ENCODE measurements at places on chromosomes 4 and X.

GRCh38 chrX:139826065-139827044, 106.5 kb downstream of the ATP11C start:
- DNase-seq = no peak

GRCh38 chr4:60579335-60579734, 620.8 kb upstream of the ADGRL3 start:
- no peak for DNase-seq

- DNase-seq = no peak
Observed at GRCh38 chr4:20652226-20652885, 47.9 kb upstream of the PACRGL start.

DNA sequence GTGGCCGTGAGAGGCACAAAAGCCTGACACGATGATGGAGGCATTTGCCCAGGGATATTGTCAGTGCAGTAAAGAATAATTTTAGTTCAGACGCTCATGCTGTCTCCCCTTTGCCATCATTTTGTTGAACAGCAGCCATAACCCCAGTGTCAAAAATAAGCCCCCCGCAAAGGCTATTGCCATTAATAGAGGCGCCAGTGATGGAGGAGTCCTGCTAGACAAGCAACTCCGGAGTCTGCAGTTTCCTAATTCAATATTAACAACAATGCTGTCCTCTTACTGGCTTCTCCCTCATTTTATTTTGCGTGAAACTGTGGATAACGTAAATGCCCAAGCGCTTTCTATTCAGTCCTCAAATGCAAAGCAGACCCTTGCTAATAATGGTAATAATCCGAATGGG, 603 bp upstream of the SMS start:
- DNase-seq = no peak

GRCh38 chr4:13538427-13538973, 5.8 kb downstream of the NKX3-2 start:
- DNase-seq = no peak

DNA sequence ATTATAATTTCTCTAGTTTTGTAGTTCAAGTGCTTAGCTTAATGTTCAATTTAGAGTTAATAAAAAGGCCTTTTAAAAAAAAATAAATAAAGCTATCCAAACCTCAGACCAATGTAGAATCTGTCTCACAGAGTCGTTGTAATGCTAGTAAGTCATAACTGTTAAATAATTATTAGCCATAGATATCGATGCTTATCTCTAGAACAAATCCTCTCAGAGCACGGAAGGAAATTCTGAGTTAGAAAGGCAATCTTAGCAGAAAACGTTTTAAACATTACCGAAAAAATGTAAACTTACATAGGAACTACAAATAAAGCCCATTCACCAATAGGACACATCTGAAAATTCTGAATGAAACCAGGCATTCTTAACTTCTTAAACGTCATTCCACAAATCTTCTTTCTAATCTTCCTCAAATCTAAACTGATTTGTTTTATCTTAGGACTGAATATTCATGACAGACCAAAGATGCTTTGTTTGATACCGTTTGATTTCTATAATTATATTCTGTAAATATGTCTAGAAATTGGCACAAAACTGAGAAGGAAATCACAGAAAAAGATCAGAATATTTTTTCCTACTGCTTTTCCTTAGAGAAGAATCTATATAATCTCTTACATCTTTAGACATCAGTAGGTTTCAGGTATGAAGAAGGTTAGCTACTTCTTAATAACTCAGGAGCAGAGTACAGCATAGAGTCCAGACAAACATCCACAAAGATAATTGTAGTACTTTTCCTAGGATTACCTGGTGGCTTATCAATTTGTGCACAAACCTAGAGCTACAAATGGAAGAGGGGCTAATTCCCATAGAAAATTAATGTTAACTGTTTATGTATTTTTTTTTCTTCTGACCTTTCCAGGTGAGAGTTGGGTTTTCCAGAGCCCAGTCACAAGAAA, 140.7 kb downstream of the BTC start:
- DNase-seq = no peak

GRCh38 chr4:159212675-159213293, 109.9 kb downstream of the RAPGEF2 start:
- DNase-seq = no peak

GRCh38 chr4:126046081-126046614, 731.4 kb downstream of the FAT4 start:
- no peak for DNase-seq

- no peak for DNase-seq
Observed at GRCh38 chr4:150960818-150961217, 54.3 kb downstream of the LRBA start.

DNA sequence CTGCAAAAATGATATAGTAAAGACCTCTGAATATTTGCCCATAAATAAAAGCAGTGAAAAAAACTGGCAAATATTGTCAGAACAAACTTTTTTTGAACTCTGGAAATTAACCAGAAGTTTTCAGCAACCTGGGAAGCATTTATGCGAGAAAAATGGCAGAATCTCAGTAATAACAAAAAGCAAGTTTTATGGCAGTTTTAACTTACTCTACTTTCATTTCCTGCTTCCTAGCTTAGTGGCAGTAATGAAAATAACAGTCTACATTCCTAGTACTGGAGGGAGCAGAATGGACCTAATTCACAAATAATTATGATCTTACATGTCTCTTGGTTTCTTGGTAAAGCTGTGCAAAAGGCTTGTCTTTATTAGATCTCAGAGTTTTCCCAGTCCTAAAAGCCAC, 460.1 kb downstream of the NAF1 start:
- no peak for DNase-seq

DNA sequence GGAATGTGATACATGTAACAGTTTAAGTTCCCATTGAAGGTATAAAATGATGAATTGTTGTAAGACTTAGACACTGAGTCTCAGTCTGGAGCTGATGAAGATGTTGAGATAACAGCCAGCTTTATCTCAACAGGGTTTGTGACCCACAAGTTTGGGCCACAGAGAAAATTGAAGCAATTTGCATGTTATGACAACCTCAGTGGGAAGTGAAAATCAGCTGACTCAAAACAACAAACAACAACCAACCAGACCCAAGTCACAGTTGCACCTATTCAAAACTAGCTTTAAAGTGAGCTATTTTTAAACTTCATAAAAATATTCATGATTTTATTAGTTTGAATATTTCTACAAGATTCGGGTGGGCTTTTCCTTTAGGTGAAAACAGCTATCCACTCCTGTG, 8.0 kb downstream of the SFRP2 start:
- DNase-seq = no peak

DNA sequence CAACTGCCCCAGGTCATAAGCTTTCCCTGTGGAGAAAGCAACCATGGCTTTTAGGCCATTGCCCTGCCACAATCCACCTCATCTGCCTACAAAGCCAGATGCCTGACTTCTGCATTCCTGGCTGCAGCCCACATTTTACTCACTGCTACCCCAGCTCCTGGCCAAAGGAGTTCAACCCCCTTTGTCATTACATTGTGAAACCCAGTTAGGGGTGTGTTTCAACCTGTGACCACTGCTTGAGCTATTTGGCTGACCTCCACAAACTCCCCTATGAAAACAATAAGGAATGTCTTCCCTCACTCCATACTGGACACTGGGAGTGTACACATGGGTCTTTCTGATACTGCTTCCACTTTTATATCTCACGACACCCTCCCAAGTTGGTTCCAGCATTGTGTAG, 589.2 kb downstream of the SH3BGRL start:
- DNase-seq = no peak

DNA sequence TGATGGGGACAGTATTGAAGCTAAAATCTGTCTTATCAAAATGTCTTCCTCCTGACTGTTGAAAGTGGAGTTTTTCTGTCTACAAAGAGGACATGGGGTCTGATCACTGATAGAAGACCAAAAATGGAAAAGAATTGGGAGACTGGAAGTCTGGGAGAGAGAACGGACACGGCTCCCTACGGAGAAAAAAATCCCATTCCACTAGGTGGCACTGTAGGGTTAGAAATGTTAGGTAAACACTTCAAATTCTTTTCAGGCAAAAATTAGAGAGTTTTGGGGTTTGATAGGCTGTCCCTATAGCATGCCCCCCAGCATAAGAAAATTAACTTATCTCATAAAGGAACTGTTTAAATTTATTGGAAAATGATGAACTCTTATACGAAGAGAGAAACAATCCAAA, 200.5 kb downstream of the FAM133A start:
- no peak for DNase-seq

DNA sequence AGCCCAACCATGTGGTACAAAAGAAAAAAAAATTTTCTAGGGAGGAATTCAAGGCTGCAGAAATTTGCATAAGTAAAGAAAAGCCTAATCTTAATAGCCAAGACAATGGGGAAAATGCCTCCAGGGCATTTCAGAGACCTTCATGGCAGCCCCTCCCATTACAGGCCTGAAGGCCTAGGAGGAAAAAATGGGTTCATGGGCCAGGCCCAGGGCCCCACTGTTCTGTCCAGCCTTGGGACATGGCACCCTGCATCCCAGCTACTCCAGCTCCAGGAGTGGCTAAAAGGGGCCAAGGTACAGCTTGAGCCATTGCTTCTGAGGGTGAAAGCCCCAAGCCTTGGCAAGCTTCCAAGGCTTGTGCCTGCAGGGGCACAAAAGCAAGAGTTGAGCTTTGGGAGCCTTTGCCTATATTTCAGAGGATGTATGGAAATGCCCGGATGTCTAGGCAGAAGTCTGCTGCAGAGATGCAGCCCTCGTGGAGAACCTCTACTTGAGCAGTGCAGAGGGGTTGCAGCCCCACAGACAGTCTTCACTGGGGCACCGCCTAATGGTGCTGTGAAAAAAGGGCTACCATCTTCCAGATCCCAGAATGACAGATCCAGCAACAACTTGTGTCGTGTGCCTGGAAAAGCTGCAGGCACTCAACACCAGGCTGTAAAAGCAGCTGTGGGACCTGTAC, 111.0 kb downstream of the ANXA10 start:
- no peak for DNase-seq

DNA sequence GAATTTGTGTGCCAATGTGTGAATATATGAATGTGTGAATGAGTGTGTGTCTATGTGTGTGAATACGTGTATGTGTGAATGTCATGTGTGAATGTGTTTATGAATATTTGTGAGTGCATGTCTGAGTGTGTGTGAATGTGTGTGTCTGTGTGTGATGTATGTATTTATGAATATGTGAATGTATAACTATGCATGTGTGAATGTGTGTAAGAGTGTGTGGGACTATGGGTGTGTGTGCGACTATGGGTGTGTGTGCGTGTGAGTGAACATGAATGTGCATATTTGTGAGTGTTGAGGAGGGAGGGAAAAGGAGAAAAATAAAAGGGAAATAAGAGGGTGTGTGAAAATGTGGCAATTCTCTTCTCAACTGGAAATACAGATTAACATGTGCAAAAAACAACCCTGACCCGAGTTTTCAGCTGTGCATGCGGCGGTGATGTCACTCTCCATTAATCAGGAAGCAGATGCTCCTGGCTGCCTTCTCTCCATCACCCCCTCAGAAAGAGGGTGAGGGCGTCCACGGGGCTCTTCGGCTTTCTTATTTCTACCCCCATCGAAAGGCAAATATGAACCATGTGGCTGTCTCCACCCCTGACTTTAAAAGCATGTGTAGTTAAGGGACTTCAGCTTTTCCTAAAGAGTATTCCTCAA, 219.8 kb downstream of the MAML3 start:
- no peak for DNase-seq

GRCh38 chrX:154827194-154828015, 7.1 kb downstream of the SMIM9 start:
- DNase-seq = no peak

DNA sequence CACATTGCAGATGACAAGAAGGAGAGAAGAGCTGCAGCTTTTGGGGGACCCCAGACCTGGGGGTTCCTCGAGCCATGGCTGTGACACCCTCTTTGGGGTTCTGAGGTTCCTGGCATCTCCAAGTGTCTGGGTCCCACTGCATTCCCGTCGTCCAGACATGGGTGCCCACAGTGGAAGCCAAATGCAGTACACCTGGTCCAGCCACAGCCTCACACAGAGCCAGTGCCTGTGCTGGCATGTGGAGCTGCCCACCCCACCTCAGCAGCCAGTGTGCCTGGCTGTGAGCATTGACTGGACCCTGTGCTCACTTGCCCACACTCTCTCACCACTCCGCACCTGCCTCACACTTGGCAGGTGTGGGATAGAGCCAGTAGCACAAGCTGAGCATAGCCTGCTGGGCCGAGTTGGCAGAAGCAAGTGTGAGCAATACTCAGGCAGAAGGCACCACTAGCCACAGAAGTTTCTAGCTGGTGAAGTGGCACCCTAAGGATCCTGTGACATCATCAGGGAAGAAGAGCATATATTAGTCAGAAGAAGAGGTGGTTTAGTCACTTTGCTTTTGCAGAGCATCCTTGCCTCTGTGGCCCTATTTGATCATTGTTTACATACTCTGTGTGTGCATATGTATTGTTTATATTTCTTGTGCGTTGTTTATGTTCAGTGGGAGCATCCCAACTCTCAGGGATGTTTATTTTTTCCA, 65.0 kb upstream of the MAGEB2 start:
- no peak for DNase-seq

Measured in NCI-H510A (cell line).